ENCODE measurements at places on chromosomes 11 and 22.

GRCh38 chr11:34344768-34345539 is 12.9 kb downstream of the ABTB2 start:
- DNase-seq, result no peak

DNA sequence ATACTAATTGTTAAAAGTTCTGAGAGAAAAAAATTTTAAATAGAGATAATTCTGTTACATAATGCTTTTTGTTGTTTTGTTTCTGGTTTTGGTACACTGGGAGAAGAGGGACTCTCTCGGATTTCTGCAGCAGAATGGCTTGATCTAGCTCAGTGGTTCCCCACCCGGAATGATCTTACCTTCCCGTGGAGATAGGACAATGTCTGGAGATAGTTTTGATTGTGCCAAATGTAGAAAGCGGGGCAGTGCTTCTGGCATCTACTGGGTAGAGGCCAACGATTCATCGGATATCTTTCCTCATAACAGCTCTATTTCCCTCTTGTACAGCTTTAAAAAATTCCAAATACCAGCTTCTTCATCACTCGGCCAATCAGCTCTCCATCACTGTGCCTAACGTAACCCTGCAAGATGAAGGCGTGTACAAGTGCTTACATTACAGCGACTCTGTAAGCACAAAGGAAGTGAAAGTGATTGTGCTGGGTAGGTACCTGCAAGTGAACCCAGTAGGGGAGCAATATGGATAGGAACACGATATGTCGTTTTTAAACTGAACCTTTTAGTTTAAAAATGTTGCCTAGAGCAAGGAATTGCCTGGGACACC is 13.2 kb downstream of the CRTAM start:
- peak; percentile 11 for DNase-seq

GRCh38 chr22:50613291-50613981 is 12.8 kb downstream of the MAPK8IP2 start:
- DNase-seq, result no peak

DNA sequence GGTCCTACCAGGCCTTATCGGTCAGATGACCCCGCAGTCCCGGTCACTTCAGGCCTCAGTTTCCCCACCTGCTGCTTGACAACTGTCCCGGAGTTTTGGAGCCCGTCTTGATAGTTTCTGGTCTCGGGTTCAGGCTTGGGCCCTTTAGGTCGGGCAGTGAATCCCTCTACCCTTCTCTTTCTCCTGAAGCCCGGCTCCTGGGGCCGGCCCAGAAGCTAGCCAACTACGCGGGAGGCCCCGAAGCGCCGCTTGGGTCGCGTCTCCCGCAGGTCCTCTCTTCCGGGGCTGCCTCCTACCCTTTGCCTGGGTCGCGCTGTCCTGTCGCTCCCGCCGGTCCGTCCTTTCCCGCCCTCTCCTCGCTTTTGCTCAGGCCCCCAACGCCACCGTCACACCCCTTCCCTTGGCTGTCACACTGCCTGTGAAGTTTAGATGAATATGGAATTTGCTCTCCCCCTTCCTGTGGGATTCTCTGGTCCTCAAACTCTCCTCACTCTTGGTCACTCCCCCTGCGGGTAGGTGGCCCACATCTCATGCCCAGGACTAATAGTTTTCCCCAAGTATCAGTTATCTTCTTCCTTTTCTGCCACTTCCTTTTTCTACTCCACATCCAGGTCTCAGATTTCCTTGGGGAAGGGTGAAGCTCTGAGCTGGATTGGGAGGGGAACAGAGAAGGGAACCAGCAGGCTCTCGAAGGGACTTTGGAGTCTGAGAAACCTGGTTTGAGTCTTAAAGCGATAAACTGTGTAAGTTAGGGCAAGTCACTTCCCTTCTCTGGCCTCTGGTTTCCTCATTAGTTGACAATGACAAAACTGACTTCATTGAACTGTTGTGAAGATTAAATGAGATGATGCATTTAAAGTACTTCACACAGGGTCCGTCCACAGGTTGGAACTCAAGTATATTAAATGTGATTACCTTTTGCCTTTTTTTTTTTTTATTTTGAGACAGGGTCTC is 790 bp downstream of the RAB1B start:
- no peak for DNase-seq

DNA sequence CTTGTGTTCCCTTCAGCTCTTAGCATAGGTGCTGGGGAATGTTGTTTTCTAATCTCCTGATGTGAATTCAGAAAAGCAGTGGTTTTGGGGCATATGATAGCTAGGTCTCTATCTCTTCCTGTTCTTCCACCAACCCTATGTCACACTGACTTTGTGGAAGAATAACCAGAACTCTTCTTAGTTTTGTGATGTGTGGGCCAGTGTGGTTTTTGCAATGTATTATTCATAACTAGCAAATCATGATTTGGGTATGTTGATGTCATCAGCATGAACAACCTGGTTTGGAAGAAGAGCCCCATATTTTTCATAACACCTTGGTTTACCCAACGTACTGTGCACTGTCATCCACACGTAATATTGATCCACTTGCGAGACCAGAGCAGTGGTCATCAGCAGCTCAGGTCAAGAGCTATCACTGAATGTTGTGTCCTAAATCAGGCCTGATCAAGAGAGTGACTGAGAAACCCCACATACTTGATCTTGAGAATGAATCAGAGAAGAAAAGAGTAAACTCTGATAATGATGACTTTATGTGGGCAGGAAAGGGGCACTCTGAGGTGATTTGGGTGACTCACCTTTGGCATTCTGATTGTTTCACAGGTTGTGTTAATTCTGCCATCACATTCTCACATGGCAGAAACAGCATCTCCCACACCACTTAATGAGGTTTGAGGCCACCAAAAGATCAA is 19.4 kb upstream of the MS4A6E start:
- no peak for DNase-seq

- no peak for DNase-seq
Observed at GRCh38 chr11:1479006-1479677, 7.4 kb downstream of the MOB2 start.

DNA sequence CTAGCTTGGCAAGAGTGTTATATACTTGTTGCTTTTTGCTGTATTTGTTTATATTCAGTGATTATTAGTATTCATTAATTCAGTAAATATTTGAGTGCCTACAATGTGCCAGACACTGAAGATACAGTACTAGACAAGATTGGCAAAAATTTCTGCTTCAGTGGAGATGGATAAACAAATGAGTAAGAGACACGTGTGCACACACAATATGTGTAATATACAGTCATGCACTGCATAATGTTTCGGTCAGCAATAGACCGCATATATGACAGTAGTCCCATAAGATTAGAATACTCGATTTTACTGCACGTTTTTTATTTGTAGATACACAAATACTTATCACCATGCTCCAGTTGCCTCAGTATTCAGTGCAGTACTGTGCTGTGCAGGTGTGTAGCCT is 104.9 kb upstream of the GAL start:
- no peak for DNase-seq

GRCh38 chr11:110092515-110093406 is at the start of gene ZC3H12C:
Gene ZC3H12C (plus strand): TSS chr11:110093392. CDS start chr11:110093412, 20 bp downstream.
- no peak for DNase-seq

GRCh38 chr11:77126156-77126775 is 1.8 kb upstream of the MYO7A start:
- DNase-seq, result no peak

- no peak for DNase-seq
Observed at GRCh38 chr11:15818132-15818842, 538.1 kb downstream of the SOX6 start.

GRCh38 chr22:24938741-24939341 is 7.7 kb downstream of the LHFPL7 start:
- peak; percentile 13 for DNase-seq

GRCh38 chr11:114036147-114036811 is 23.2 kb upstream of the ZBTB16 start:
- peak; percentile 55 for DNase-seq

DNA sequence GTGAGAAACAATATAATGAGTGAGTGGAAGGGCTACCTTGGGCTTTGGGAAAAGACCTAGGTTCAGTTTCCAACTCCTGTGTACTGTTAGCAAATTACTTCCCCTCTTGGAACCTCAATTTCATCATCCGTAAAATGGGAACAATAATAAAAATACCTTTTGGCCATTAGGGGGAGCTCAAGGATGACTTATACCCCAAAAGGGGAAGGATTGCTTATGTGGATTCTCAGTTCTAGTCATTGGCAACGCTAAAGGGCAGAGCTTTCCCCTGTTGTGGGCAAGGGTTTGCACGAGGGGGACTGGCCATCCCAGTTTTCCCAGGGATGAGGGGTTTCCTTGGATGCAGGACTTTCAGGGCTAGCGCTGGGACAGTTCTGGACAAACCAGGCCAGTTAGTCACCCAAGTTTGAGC is 3.1 kb upstream of the COMMD9 start:
- no peak for DNase-seq

DNA sequence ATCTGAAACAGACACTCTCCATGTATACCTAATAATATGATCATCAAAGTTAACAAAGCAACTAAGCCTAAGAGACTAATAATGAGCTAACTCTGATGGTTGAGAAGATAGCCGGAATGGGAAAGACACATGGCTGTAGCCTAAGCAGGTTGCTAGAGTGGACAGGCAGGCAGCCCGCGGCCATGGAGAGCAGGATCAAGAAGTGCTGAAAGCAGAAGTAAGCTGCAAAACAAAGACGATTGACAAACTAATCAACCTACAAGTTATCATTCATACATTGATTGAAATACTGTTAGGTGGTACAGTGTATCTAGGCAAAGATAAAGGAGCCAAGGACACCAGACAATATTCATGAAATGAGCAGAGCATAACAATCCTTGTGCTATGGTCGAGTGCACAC is 29.3 kb downstream of the SLN start:
- DNase-seq, result no peak

- no peak for DNase-seq
Observed at GRCh38 chr11:121636800-121637176, 184.0 kb upstream of the SORL1-AS1 start.

DNA sequence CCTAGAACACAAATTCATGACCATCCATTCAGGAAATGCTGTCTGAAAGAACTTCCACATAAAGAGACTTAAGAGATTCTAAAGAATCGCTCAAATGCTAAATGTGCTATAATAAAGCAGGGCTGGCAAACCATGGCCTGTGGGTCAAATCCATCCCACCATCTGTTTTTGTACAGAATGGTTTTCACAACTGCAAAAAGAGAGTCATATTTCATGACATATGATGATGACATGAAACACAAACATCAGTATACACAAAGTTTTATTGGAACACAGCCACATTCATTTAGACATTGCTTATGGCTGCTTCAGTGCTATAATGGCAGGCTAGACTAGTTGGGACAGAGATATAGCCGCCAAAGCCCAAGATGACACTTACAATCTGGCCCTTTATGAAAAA is 85.1 kb downstream of the RRAS2 start:
- DNase-seq, result no peak

- DNase-seq, result no peak
Observed at GRCh38 chr11:59901306-59901705, 22.7 kb downstream of the OOSP3 start.

GRCh38 chr11:3224401-3225057 is 5.9 kb upstream of the MRGPRG start:
- no peak for DNase-seq

GRCh38 chr11:63032457-63032856 is 16.8 kb upstream of the SLC22A8 start:
- DNase-seq, result no peak

- no peak for DNase-seq
Observed at GRCh38 chr11:121890377-121890776, 225.6 kb downstream of the BLID start.

- DNase-seq, result no peak
Observed at GRCh38 chr11:133946541-133947318, 10.0 kb downstream of the IGSF9B start.

DNA sequence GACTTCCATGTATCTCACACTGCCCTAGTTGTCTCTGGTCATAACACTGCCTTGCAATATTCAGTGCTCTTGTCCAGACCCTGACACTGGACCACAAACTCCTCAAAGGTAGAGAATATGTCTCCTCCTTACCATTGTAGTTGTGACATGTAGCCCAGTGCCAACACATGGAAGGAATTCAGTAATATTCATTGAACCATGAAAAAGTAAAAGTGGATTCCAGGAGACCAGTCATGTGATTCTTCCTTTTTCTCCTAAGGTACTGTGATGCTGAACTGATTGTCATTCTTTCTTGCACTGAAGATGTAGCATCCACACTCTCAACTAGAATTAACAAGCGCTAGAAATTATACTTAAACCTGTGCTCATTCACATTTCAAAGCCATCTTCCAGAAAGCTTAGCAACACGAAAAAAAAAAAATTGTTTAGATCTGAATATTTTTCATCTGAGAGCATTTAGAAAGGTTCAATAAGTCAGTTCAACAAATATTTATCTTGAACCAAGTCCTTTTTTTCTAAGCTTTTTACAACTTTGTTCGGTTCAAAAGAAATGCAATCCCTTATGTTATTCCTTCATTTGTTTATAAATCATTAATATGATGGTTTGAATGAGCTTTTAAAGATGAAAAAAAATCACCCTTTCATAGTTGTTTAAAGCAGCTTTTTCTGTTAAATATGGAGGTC is 224.7 kb upstream of the BLID start:
- DNase-seq, result no peak

- no peak for DNase-seq
Observed at GRCh38 chr22:21926728-21927127, 25.9 kb downstream of the PPM1F start.

GRCh38 chr22:25764270-25765015 is 22.5 kb downstream of the MYO18B start:
- no peak for DNase-seq

GRCh38 chr22:30262917-30263741 is 3.5 kb downstream of the OSM start:
- peak; percentile 83 for DNase-seq

DNA sequence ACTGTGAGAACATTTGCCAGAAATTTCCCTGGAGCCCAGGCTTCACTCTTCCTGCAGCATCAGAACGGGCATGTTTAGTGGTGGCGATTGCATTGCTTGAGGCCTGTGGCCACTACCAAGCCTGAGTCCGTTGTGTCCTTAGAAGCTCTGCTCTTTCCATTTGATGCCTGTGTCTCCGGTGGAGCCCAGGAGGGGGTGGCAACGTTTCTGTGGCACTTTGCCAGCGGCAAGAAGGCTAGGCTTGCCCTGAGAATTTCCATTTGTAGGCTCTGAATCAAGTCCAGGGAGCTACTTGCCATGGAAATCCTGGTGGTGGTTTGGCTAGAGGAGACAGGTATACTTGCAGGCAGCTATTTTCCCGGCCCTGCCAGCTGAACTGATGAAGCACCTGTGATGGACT is 47.1 kb downstream of the ADAMTS8 start:
- no peak for DNase-seq

All from activated gamma-delta T cell treated with Interleukin-2 at 50 U/mL for 16 hours (primary cell).